ENCODE measurements at places on chromosomes 7 and 10.

DNA sequence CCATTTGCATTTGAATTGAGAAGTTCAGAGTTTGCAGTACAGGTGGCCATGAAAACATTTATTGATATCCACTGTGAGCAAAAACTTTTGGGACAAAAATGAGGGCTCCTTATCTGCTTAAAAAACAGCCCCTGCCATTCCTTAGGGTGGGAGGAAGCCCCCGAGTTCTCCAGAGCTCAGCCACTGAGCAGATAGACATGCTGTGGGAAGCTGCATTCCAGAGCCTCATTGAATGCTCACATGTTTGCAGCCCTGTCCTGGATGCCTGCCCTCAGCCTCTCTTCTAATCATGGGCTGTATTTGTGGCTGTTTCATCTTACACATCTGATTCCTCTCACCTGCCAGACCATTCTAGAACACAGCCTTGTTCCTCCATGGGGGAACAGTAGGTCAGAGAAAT, 33.3 kb downstream of the PLPP4 start:
- DNase-seq: no peak

GRCh38 chr10:104935656-104936055, 294.6 kb downstream of the SORCS3 start:
- DNase-seq: no peak

DNA sequence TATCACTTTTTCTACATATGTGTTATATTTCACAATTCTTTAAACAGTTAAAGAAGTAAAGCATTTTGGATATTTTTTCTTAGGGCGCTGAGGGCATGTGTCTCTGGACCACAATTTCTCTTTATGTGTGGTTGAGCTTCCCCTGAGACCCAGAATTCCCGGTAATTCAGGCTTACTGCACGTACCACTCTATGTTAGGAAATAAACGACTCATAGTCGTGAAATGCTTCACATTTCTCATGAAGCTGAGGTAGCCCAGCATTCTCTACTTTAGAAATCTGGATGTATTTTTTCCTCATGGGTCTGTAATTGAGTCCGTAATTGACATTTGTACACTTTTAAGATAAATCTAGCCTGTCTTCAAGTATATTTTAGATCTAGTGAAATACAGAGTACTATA, 170.6 kb downstream of the FZD1 start:
- DNase-seq: no peak

- peak; percentile 53 for DNase-seq
Observed at GRCh38 chr7:13904689-13905088, 84.8 kb downstream of the ETV1 start.

DNA sequence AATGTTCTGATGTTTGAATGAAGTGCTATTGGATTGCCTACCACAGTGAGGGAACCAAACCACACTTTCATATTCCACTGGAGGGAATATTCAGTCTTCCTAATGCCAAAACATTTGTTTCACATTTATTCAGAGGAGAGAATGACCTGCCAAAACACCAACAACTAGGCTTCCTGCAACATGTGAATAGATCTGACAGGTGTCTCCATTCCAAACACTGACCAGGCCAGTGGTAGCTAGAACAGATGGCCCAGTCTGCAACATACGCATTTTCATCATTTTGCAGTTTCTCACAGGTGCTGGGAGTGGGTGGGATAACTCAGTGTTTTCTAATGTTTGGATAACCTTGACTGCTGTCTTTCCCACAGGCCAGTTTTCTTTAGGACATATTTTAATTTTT, 110.0 kb downstream of the RELN start:
- peak; percentile 62 for DNase-seq

DNA sequence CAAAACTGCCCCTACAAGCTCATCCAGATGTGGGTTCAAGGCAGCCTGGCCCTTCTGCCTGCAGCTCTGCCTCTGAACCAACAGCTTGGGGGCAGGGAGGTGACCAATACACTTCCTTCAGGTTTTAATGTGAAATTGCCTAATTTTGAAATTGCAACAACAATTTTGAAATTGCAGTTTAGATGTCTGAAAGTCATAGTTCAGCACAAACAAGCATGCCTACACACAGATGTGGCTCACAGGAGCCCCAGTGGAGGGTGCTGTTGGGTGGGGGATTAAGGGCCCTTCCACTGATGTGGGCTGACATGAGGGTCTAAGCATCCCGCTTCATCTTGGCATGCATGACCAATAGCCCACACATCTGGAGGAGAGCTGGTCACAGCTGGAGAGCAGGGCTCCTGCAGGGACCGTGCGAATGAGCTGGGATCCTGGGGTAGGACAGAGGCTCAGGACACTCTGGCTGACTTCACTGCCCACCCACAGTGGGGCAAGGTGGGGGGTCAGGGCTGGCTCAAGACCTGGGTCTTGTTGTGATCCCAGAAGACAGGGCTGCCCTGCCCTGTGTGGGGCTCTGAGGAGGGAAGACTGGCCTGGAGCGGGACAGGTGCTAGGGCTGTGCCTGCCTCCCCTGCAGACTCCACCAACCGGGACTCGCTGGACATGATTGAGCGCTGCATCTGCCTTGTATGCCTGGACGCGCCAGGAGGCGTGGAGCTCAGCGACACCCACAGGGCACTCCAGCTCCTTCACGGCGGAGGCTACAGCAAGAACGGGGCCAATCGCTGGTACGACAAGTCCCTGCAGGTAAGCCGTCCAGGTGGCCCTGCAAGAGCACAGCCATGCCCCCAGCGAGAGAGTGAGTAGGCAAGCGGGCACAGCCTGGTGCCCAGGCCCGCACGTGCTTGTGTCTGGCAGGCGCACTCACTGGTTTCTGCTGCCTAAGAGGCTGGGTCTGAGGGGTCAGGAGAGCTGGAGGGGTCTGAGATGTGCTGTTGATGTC, 32.3 kb downstream of the CHAT start:
- no peak for DNase-seq

Data from NCI-H1417 (cell line).